ENCODE measurements at places on chromosomes 12 and 14. TPM values are rescaled to one million over a fixed set of nuclear protein-coding genes. Genes with fewer than 3 reads are reported as not detected.

The TOMM20L gene
- total RNA-seq, result not detected

- peaks cover 47% of the 10 kb centered on the region for H3K4me1 ChIP-seq
- H3K27me3 ChIP-seq, result no peaks in the 10 kb centered on the region
- no peaks in the 10 kb centered on the region for H3K36me3 ChIP-seq
- no peak for DNase-seq
- H3K27ac ChIP-seq, result no peak overlapping the region
Observed at GRCh38 chr14:72535485-72535884, 358.4 kb downstream of the DPF3 start.

DNA sequence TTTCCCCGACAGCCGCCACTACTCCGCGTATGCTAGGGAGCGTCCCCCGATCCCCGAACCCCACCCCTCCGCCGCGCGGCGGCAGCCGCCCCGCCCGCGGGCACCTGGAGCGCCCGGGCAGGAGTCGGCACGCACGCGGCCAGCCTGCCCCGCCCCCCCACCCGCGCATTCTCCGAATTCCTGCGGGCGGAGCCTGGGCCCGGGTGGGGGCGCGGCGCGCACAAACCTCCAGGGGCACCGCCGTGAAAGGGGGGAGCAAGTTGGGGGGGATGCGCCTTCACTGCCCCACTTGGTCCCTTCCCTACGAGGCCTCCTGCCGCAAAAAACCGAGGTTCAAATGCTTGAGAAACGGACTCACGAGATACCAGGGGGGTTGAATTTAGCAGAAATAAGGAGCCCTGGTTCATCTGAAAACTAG, 1.7 kb downstream of the AJUBA start:
- H3K27me3 ChIP-seq, result no peaks in the 10 kb centered on the region
- H3K36me3 ChIP-seq, result peaks cover 5% of the 10 kb centered on the region
- peak overlapping the region; percentile 76 for H3K4me3 ChIP-seq
- no peak overlapping the region for H3K27ac ChIP-seq

DNA sequence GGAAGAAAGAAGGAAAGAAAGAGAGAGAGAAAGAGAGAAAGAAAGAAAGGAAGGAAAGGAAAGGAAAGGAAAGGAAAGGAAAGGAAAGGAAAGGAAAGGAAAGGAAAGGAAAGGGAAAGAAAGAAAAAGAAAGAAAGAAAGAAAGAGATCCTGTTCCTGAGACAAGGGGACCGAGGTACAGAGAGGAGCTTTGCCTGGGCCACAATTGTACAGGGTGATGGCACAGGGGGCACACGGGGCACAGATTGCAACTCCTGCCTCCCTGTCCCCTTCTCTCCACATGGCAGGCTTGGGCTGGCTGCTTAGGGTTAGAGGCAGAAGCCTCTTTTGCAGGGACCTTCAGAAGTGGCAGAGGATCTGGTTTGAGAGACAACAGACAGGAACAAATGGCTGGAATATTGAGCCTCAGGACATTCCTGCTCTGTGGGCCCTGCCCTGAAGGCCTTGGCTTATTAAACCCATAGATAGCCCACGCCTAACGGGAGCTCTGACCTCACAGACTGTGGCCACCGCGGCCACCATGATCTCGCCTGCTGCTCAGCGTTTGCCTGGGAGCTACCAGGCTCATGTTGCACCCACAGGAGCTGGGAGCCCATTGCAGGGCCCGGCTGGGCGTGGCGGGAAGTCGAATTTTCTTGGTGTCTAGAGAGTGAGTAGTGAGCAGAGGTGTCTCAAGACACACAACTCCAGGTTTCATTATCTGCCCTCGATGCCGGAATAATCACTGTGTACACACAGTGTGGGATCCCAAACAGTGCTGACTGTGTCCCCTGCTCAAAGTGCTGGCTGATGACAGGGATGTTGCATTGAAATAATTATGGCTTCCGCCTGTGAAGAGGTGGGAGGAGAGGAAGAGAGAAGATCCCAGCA, 147.9 kb upstream of the NCOR2 start:
- H3K36me3 ChIP-seq, result no peaks in the 10 kb centered on the region
- no peak overlapping the region for H3K4me3 ChIP-seq
- H3K27me3 ChIP-seq, result no peaks in the 10 kb centered on the region
- no peak for DNase-seq

The SELPLG gene
- 154 TPM for total RNA-seq

DNA sequence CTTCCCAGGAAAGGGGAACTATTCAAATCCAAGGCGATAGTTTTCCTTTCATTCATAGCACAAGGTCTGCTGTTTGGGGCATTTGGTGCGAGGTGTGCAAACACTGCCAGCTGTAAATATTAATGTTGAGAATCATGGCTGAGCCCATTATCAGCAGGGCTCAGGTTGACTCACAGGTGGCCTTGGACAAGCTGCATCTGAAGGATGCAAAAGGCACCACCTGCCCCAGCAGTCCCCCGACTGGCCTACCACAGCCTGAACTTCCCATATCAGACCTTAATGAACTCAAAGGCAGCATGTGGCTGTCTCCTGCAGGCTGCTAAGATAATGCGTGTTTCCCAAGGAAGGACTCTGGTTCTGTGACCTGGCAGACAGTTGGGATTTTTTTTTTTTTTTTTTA, 93.3 kb upstream of the MAP1LC3B2 start:
- no peak for DNase-seq
- H3K27me3 ChIP-seq, result no peaks in the 10 kb centered on the region
- no peak overlapping the region for H3K4me3 ChIP-seq
- H3K36me3 ChIP-seq, result no peaks in the 10 kb centered on the region
- H3K27ac ChIP-seq, result no peak overlapping the region

- H3K36me3 ChIP-seq, result no peaks in the 10 kb centered on the region
- H3K27me3 ChIP-seq, result no peaks in the 10 kb centered on the region
- H3K27ac ChIP-seq, result no peak overlapping the region
- no peak for DNase-seq
Observed at GRCh38 chr14:85224241-85224640, 305.7 kb upstream of the FLRT2 start.

DNA sequence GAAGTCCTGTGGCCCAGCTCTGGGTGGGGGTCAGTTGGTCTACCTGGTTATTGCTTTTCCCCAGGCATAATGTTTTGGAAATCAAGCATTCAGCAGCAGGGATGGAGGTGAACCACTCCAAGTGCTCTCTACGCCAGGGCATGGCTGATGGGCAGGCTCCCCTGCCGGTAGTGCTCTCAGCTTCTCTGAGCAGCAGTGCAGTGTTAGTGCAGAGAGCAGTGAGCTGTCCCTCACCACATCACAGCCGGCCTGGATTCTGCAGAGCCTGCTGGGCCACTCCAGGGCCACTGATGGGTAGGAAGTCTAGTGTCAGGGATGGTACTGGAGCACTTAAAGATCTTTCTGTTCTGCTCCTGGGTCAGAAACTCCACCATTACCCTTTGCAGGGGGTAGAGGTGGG, 151.1 kb downstream of the CALM1 start:
- no peak for DNase-seq
- H3K36me3 ChIP-seq, result no peaks in the 10 kb centered on the region
- no peaks in the 10 kb centered on the region for H3K27me3 ChIP-seq
- H3K4me3 ChIP-seq, result no peak overlapping the region
- H3K4me1 ChIP-seq, result no peaks in the 10 kb centered on the region
- H3K27ac ChIP-seq, result no peak overlapping the region

The ISCA2 gene
- 22.8 TPM for total RNA-seq

DNA sequence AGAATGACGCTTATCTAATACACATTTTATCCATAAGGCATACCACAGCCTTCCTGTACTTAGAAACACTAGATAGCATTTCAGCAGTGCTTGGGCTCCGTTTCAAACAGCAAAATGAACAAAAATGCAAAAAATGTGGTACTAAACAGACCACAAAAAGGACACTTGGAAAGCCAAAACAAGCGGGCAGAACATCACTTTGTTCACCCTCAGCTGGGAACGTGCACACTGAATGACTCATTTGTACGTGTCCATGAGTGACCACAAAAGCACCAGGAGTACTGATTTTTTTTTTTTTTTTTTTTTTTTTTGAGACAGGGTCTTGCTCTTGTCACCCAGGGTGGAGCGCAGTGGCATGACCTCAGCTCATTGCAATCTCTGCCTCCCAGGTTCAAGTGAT, 8.9 kb upstream of the FOXN3 start:
- DNase-seq, result no peak
- no peaks in the 10 kb centered on the region for H3K36me3 ChIP-seq
- H3K27ac ChIP-seq, result no peak overlapping the region
- H3K27me3 ChIP-seq, result no peaks in the 10 kb centered on the region
- H3K4me3 ChIP-seq, result no peak overlapping the region

The RILPL2 gene
- 4.3 TPM for total RNA-seq

- no peak for DNase-seq
- no peaks in the 10 kb centered on the region for H3K27me3 ChIP-seq
- H3K4me3 ChIP-seq, result no peak overlapping the region
- H3K27ac ChIP-seq, result no peak overlapping the region
- H3K4me1 ChIP-seq, result peaks cover 19% of the 10 kb centered on the region
Observed at GRCh38 chr14:89206389-89207031, 210.5 kb downstream of the FOXN3 start.

DNA sequence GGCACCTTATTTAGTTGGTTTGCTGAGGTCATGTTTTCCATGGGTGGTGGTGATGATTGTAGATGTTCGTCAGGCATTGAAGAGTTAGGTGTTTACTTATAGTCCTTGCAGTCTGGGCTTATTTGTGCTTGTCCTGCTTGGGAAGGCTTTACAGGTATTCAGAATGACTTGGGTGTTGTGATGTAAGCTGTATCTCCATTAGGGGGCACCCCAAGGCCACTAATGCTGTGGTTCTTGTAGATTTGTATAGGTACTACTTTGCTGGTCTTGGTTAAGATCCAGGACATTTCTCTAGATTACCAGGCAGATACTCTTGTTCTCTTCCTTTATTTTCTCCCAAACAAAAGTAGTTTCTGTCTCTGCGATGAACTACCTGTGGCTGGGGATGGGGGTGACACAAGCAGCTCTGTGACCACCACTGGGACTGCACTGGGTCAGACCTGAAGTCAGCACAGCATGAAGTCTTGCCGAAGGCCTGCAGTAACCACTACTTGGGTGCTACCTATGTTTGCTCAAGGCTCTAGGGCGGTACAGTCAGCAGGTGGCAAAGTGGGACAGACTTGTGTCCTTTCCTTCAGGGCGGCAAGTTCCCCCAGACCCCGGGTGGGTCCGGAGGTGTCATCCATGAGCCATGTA, 35.8 kb upstream of the FBXO33 start:
- no peaks in the 10 kb centered on the region for H3K27me3 ChIP-seq
- no peak overlapping the region for H3K4me3 ChIP-seq
- H3K36me3 ChIP-seq, result no peaks in the 10 kb centered on the region

DNA sequence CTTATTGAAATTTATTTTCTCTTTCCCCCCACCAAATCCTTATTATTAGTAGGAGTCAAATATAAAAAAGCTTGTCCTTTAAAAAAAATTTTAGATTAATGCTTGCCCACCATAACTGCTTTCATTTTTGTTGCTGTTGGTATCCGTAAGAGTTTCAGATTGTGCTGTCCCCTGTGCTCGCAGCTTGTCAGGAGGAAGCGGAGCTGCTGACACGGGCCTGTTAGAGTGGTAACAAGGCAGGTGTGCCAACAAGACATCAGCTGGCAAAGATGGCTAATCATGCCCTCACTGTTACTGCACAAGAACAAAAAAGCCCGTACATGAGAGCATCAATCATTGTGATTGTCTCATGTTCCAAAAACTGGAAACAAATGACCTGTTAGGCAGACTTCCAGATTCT, 148.4 kb downstream of the ALG10B start:
- H3K27ac ChIP-seq, result no peak overlapping the region
- no peaks in the 10 kb centered on the region for H3K4me1 ChIP-seq
- no peaks in the 10 kb centered on the region for H3K27me3 ChIP-seq

GRCh38 chr14:76923431-76924370, 97.5 kb downstream of the LRRC74A start:
- no peak overlapping the region for H3K4me3 ChIP-seq
- H3K27ac ChIP-seq, result no peak overlapping the region
- H3K27me3 ChIP-seq, result no peaks in the 10 kb centered on the region
- no peak for DNase-seq
- no peaks in the 10 kb centered on the region for H3K36me3 ChIP-seq
- H3K4me1 ChIP-seq, result peaks cover 59% of the 10 kb centered on the region

DNA sequence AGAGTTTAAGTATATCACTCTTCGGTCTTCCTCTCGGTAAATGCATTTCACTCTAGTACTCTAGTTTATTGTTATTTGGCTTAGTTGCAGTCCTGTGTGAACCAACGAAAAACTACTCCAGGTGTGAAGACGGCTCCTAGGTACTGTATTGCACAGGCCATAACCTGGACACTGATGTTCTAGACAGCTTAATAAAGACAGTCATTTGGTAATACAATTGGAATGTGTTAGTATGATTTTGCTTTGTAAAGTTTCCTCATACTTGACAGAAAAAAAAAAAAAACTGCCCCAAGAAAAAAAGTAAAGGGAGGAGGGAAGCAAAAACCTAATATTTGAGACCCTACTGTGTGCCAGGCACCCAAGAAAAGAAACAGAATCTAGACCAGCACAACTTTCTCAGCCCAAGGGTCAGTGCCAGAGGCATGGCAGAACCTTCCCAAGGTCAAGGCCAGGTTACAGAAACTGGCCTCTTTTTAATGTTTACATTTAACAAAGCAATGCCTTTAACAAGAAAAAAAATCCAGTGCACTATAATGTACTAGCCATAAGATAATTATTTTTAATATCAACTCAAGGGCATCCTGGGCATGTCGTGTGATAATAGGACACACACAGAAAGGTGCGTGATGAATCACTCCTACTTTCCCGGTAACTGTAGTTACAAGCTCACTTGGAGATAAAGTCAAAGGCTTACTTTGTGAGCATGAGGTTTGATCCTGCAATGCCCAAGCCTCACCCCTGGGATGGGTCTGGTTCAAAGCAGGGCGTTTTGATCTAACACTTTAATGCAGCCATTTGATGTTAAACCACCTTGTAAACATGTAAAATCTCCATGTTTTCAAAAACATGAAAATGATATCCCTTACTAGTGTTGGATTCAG, 110.6 kb downstream of the BMP4 start:
- no peak overlapping the region for H3K4me3 ChIP-seq
- H3K36me3 ChIP-seq, result no peaks in the 10 kb centered on the region
- H3K27me3 ChIP-seq, result no peaks in the 10 kb centered on the region
- no peaks in the 10 kb centered on the region for H3K4me1 ChIP-seq
- DNase-seq, result no peak
- H3K27ac ChIP-seq, result no peak overlapping the region

DNA sequence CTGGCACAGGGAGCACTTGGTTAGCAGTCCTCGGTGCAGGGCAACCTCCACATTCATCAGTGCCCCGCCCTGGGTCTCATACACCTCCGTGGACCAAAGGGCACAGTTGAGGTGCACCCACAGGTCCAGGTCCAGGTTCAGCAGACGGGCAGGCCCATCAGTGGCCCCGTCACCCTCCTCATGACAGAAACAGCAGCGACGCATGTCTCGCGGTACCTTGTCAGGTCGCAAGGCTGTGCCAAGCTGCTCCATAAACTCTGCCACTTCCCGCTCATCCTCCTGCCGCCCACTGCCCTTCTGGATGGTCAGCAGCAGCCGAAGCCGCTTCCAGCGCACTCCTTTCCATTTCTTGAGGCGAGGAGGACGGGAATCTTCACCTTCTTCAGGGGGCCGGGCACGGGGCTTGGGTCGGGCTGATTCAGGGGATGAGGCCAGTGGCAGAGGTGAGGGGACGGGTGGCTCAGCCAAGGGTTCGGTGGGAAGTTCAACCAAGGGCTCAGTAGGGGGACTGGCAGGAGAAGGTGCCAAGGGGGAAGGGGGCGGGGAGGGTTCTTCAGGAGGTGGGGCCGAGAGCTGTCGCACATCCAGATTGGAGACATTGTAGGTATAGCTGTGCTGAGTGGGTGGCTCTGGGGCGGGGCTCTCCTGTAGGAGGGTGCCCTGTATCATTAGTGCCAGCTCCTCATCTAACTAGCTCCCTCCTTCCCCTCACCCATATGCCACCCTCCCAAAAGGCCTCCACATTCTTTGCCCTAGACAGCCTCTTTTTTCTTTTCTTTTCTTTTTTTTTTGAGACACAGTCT, 8.3 kb upstream of the PRKAG1 start:
- no peak for DNase-seq
- no peak overlapping the region for H3K27ac ChIP-seq
- no peaks in the 10 kb centered on the region for H3K4me1 ChIP-seq
- H3K36me3 ChIP-seq, result peaks cover 8% of the 10 kb centered on the region
